ENCODE measurements at places on chromosomes 7 and 10.
A peak's percentile ranks its signal among the peaks of the same experiment; 100 is the strongest.

- no peak for DNase-seq
These were observed 69.5 kb upstream of the GPR158 start for GRCh38 chr10:25105262-25105661.

- DNase-seq: no peak
These were observed 177.2 kb upstream of the INHBA start for GRCh38 chr7:41880107-41880506.

GRCh38 chr7:122123746-122124145 is 20.3 kb downstream of the AASS start:
- DNase-seq: no peak

- no peak for DNase-seq
These were observed 250.6 kb downstream of the CALN1 start for GRCh38 chr7:72161534-72161933.

DNA sequence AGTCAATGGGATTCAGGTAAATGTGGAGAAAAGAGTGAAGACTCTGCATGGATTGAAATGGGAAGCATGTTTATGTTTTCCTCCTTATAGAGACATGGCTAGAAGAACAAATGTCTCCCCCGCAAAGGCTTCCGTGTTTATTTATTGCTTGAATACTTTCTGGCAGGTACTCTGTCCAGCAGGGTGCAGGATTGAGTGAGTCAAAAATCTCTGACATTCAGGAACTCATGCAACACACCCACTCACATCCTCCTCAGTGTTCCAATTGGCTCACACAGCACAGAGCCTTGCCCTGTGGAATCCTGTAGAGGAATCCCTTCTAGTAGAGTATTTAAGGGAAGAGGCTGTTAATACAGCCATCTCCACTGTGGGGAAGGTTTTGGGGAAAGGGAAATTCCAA is 290.3 kb upstream of the VWC2 start:
- DNase-seq: no peak

GRCh38 chr7:78185149-78185745 is 386.7 kb downstream of the PHTF2 start:
- DNase-seq: no peak

DNA sequence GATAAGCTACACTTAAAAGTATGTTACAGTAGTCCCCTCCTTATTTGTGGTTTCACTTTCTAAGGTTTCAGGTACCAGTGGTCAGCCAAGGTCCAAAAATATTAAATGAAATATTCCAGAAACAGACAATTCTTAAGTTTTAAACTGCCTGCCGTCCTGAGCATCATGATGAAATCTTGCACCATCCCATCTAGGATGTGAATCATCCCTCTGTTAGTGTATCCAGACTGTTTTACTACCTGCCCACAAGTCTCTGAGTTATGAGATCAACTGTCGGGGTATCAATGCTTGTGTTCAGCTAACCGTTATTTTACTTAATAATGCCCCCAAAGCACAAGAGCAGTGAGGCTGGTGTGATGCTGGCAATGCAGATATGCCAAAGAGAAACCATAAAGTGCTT is 11.4 kb downstream of the KDM7A start:
- DNase-seq: no peak

DNA sequence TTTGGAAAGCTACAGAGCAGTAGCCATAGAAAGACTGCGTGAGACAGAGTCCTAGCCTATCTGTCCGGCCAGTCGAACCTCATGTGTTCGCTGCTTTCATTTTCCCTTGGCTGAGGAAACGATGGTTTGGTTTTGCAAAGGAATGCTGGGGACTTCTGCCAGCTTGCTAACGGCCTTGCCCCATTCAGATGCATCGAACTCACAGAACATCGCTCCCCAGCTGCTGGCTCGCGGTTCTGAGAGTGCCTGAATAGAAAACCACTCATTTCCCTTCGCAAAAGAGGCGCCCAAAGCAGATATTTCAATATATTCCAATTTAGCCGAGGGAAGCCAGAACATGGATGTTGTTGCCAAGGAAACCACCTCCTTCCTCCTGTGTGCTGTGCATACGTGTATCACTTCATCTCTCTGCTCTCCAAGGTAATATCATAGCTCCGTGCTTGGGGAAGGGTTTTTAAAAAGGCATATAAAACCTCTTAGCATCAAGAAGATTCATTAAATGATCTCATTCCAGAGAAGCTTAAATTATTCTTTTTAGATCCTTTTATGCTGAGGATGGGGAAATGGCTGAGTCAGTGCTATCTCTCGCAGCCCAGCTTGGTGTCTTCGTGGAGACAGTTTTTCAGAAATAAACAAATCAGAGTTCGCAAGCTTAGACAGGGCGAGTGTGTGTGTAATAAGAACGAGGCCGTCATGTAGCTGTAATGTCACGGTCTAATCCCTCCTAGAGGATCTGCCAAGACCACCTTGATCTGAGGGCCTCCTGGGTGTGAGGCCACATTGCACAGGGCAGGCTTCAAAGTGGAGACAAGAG is 215.2 kb downstream of the RPS24 start:
- DNase-seq: no peak

GRCh38 chr10:122186816-122187810 is 84.0 kb upstream of the BTBD16 start:
- DNase-seq: no peak

GRCh38 chr7:102095321-102096011 is 191.2 kb upstream of the SH2B2 start:
- no peak for DNase-seq

GRCh38 chr10:129417870-129418269 is 49.2 kb upstream of the MGMT start:
- no peak for DNase-seq

GRCh38 chr10:110344622-110345021 is 39.9 kb upstream of the SMNDC1 start:
- DNase-seq: no peak

GRCh38 chr7:95976369-95977060 is 204.2 kb downstream of the DYNC1I1 start:
- no peak for DNase-seq

GRCh38 chr7:132420527-132420926 is 155.7 kb downstream of the PLXNA4 start:
- DNase-seq: no peak

DNA sequence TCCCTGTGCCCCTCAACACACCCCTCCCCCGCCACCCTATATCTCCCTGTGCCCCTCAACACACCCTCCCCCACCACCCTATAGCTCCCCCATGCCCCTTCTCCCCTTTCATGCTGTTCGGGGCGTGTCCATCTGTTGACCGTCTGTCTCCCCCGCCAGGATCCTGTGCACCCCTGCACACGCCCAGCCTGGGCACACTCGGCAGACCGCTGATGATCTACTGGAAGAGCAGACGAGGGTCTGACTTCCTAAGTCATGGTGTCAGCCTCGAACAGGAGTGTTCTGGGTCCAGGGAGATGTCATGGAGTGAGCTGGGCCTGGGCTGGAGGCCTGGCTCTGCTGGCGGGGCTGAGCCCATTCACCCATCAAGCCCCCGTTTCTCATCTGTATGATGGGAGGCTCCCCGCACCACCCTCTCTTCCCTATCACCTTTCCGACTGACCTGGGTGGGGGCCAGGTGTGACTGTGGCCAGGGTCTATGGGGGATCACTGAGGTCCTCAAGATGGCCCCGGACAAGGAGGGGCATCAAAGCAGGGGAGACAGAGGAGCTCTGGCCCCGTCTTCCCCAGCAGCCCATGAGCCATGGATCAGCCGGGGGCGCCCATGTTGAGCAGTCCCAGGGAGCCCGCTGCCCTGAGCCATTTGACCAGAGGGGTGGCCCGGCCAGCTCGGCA is 48.3 kb downstream of the PDGFA start:
- no peak for DNase-seq

GRCh38 chr7:94344826-94345225 is 49.9 kb upstream of the COL1A2 start:
- no peak for DNase-seq

- DNase-seq: no peak
These were observed 105.5 kb upstream of the SGCE start for GRCh38 chr7:94761451-94761850.

- DNase-seq: no peak
These were observed 14.4 kb upstream of the GJC3 start for GRCh38 chr7:99943641-99944496.

GRCh38 chr10:70568781-70569495 is 33.6 kb downstream of the PRF1 start:
- DNase-seq: no peak

DNA sequence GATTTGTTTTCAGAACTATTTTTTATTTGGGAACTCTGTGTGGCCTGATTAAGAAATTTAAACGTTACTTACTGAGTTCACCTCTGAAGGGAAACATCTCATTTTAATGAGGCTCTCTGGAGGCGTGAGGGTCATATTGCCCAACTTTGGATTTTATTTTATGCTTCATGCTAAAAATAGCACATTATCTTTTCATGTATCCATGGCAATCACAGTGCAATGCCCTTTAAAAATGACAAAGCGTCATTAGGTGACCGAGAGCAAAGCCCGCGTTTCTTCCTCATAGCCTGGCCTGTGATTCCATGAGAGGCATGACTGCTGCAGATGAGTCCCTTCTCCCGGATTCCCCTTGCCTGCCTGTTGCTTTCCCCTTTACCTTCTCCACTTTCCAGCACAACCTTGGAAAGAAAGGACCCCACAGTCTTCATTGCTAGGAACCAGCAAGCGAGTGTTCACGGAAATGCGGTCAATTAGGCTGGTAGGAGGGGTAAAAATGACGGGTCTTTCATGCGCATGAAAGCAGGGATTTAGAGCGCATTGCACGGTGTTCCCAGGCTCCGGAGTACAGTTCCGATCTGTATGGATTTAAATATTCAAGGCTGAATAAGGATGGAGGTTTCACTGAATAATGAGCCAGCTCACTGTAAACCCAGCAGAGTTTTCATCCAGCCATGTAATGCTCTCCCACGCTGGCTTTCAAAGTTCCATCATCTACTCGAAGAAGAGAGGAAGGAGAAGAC is 98.2 kb upstream of the PITRM1 start:
- DNase-seq: no peak

DNA sequence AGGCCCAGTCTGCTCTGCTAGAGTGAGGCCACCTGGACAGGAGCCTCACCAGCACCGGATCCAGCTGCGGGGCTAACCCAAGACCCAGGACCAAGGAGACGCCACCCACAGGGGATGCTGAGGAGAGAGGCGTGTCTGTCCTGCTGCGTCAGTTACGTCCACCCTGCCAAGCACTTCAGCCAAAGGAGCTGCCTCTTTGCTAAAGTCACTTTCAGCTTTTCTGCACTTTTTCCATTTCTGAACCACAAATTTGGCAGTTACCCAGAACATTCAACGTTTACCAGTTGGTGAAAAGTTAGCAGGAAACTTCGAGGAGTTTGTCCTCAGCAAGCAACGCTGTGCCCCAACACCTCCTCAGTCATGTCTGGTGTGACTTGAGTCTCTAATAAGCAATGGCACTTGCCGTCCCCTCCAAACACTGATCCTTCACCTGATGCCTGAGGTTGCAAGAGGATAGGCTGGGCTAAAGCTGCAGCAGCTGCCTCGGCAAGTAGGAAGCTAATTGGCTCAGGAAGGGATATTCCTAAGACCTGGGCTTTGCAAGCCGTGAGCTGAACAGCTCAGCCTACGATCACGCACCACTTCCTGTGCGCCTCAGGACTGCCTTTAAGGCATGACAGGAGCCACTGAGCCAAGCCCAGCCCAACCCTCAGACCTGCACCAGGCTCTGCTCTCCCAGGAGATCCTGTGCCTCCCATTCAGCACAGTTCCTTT is 40.1 kb downstream of the KCNH2 start:
- DNase-seq: peak; percentile 52

DNA sequence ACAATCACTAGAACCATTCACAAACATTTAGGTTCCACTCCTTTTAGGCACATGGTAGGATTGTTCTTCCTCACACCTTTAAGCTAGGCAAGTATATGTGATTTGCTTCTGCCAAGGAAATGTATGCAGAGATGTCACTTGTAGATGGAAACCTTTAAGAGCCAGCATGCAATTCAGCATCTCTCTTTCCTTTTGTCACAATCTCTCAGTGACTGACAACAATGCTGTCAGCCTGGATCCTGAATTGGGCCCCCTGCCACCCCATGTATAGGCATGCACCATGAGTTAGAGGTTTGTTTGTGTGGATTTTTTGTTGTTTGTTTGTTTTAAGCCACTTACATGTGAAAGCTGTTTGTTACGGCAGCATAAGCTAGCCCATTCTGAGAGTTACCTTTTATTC is 169.6 kb upstream of the PDE1C start:
- DNase-seq: peak; percentile 10

GRCh38 chr10:99676426-99676825 is 17.1 kb downstream of the ENTPD7 start:
- DNase-seq: no peak

GRCh38 chr7:133923974-133924373 is 203.2 kb upstream of the LRGUK start:
- DNase-seq: no peak

- no peak for DNase-seq
These were observed 164.2 kb upstream of the PITRM1 start for GRCh38 chr10:3336673-3337293.

DNA sequence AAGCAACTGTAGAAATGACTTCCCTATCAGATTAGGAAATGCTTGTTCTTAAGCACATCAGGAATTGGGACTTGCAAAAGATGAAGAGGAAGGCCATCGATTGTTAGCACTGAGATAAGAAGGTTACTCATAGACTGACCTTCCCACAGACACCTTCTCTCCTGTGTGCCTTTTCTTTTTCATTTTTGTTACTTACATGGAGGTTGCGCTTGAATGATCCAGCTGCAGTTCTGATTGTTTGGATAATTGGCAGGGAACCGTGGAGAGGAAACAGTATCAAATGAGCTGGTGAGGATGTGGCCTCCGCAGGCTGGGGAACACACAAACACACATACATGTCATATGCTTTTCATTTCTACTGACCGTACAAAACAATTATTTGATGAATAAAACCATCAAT is 134.9 kb upstream of the RSU1 start:
- no peak for DNase-seq

DNA sequence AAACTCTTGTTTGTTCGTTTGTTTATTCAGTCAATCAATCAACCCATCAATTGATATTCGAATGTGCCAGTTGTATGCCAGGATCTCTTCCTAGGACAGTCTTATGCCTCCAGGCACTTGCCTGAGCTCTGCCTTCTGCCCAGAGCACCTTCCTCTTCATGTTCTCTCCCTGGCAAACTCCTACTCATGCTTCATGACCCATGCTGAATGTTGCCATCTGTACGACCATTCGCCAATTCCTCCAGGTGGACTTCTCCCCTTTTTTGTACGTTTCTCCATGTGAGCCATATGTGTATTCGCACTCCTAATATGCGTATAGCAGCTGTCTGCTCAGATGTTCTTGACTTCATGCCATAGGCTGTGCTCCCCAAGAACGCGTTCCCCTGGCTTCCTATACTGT is 142.7 kb downstream of the C10orf105 start:
- no peak for DNase-seq

Data from ecto neural progenitor cell (in vitro differentiated cells).